ENCODE measurements at places on chromosomes 13 and 19.

DNA sequence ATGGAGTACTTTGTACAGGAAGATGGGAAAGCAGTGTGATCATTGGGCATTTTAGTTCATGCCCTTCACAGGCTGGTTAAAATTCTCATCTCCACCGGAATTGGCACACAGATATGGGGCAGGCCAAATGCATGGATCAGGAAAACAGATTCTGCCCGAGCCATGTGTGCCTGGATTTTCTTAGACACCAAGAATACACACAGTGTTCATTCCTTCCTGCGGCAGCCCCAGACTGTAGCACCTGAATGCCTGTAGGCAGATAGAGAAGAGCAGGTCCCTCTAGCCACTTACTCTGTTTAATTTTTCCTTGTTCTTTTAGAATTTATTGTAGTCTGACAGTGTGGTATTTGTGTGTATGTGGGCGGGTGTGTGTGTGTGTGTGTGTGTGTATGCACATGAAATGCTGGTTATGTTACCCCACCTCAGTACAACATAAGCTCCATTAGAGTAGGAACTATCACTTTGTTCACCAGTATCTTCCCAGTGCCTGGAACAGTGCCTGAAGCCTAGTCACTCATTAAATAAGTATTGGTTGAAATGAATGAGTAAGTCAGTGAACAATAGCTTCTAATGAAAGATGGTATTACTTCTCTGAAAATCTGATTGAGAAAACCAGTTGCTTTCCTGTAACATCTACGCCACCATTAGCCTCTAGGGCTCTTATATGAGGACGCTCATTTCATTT lies 41.7 kb downstream of the FRY start:
- no peak for DNase-seq

- no peak for DNase-seq
Measured at GRCh38 chr13:107743983-107744382, 471.4 kb downstream of the LIG4 start.

DNA sequence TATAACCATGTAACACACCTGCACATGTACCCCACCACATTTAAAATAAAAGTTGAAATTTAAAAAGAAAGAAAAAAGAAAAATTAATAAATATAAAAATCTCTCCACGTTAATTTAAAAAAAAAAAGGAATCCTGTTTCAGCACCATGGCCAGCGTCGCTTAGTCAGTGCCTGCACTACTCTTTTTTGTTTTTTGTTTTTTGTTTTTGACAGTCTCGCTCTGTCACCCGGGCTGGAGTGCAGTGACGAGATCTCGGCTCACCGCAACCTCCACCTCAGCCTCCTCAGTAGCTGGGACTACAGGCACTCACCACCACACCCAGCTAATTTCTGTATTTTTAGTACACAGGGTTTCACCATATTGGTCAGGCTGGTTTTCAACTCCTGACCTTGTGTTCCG lies 835.9 kb downstream of the UQCRFS1 start:
- no peak for DNase-seq

DNA sequence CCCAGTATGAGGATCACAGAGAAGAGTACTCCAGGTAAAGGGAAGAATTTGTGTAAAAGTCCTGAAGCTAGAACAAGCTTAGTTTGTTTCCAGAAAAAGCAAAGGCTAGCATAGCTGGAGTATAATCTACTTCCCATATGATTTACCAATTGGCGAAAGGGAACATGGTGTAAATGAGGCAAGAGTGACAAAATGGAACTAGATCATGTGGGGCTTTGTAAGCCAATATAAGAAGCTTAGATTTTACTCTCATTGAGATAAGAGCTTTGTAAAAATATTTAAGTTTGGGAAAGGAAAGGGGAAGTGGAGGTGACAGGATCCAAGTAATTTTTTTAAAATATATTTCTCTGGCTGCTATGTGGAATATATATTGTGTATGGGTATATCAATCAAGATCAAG lies 234.9 kb downstream of the KCTD12 start:
- DNase-seq = no peak

- DNase-seq = no peak
Measured at GRCh38 chr19:40270362-40271089, 14.6 kb downstream of the AKT2 start.
